ENCODE measurements at places on chromosomes 3 and 15.

DNA sequence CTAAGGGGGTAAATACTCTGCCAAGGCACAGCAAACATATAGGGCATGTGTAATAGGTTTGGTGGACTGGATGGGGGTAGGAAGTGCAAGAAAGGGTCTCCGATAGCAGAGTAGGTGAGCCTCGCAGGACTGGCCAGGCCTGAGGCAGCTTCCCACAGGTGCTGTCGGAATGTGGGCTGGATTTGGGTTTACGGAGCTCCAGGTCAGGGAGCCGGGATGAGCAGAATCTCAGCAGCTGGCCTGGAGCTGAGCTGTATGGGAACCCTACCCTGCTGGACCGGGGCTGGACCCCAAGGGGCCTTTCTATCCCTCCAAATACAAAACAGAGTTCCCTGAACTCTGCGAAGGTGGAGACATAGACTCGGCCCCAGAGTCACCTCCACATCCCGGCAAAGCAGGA is 15.0 kb downstream of the KLF15 start:
- DNase-seq: no peak

DNA sequence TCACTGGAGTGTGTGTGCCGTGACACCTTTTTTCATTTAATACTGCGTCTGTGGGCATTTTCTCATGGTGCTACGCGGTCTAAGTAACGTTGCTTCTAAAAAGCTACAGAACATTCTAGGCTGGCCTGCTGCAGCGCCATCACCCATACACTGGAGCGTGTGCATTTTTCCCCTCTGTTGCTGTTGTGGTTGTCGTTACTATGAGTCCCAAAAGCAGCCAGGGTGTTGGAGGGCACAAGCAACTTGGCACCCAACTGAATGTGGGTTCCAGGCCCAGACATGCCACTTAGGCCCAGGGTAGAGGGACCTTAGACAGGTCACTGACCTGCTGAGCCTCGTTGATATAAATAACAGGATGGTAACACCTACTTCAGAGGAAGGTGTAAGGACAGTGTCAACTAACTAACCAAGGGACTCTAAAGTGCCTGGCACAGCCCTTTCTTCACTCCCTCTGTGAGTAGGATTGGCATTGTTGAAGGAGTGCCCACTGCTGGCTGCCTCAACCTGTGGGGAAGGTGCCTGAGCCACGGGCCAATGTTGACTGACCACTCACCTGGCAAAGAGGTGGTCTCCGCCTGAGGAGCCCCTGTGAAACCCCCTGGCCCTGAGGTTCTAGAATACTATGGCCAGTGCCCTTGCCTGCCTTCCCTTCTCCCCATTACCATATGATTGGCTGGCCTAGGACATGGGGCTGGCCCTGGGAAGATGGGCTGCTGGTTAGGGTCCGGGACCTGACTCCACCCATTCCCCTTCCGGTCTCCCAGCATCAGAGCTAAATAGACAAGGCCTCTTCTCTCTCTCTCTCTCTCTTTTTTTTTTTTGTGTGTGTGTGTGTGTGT is 3.5 kb downstream of the CSK start:
- no peak for DNase-seq

GRCh38 chr15:95957861-95958260 is 372.6 kb upstream of the NR2F2 start:
- no peak for DNase-seq

- no peak for DNase-seq
These were observed 110.3 kb upstream of the ATP2B2 start for GRCh38 chr3:10615715-10616114.

DNA sequence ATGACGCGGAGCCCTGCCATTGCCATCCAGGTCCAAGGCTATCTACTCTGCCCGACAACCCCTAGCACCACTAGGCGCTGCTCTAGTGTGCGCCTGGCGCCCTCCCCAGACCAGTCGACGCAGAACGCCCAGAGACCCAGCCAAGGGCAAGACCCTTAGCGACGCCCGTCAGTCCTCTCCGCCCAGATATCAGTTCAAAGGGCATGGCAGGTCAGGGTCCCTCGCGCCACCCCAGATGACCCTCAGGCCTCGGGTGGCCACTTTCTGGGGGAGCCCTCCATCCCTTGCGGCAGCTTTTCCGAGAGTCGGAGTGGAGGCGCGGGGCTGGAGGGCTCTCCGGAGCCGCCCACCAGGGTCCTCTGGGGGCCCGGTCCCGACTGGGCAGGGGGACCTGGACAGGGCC is 371 bp upstream of the CLSTN2 start:
- peak; percentile 52 for DNase-seq

GRCh38 chr3:181901626-181902025 is 189.9 kb downstream of the SOX2 start:
- DNase-seq: no peak

DNA sequence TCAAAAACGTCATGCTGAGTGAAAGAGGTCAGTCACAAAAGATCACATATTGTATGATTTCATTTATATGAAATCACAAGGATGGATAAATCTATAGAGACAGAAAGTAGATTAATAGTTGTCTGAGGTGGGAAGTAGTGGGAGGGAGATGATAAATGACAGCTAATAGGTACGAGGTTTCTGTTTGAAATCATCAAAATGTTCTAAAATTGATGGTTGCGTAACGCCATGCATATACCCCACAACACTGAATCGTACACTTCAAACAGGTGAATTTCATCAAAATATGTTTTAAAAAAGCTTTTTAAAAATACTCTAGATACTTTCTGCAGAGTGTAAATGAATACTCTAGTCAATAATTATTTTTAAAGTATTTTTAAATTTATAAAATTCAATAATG is 303.0 kb upstream of the STAC start:
- DNase-seq: no peak

- DNase-seq: no peak
These were observed 5.2 kb downstream of the LINS1 start for GRCh38 chr15:100596792-100597191.

DNA sequence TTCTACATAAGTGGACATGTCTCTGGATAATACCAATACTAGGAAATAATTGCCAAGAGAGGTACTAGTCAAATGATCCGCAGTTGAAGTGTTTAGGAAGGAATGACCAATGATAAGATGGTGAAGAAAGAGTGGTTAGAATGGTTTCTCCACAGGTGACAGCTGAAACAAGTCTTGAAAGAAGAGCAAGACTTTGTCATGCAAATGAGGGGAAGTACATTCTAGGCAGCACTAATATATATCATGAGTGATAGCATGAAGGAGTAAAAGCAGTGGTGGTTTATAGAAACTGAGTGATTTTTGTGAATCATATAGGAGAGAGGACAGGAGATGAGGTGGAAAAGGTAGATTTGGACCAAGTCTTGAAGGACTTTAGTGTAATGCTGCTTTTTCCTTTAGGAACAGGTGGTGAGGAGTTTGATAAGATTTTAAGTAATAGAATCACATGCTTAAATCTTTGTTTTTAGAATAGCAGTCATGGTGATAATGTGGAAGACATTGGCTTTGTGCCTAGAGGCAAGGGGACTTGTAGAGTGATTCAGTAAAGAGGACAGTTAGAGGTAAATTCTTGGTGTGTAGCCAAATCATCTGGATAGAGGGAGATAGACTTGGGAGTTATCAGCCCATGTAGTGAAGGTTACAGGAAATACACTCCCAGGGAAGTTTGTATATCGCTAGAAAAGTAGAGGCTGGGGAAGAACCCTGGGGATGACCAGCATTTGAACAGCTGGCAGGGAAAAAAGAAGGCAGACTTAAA is 31.9 kb downstream of the SLMAP start:
- DNase-seq: no peak

- no peak for DNase-seq
These were observed 11.3 kb upstream of the MANF start for GRCh38 chr3:51373658-51374421.

DNA sequence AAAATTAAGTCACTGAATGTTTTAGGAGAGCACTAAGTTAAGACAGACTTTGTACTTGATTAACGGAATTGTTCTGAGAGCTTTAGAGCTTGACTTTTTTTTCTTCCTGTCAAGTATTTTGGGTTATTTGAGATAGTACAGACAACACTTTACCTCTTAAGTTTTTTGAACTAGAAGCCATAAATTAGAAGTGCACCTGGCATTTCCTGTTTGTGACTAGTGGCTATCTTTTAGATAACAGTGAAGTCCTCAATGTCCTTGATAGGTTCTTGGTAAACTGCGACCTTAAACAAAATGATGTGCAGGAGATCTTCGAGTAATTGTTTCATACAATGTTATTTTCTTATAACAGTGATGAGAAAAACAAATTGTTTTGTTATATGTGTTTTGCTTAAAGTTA is 213.9 kb downstream of the TP63 start:
- no peak for DNase-seq

- no peak for DNase-seq
These were observed 124.2 kb downstream of the ZBTB20 start for GRCh38 chr3:115022835-115023398.

GRCh38 chr3:141557961-141558706 is 71.3 kb downstream of the RASA2 start:
- DNase-seq: no peak

DNA sequence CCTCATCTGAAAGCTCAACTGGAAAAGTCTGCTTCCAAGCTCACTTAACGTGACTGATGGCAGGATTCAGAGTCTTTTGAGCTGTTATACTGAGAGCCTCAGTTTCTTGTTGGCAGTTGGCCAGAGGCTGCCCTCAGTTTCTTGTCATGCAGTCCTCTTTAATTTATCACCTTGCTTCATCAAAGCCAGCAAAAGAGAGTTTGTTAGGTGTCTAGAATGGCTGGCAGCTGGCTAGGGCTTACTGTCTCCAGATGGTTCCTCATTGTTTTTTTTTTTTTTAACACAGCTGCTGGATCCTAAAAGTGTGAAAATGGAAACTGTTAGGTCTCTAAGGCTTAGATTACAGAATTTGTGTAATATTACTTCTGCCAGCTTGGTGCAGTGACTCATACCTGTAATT is 310.6 kb downstream of the PDCD6IP start:
- no peak for DNase-seq

DNA sequence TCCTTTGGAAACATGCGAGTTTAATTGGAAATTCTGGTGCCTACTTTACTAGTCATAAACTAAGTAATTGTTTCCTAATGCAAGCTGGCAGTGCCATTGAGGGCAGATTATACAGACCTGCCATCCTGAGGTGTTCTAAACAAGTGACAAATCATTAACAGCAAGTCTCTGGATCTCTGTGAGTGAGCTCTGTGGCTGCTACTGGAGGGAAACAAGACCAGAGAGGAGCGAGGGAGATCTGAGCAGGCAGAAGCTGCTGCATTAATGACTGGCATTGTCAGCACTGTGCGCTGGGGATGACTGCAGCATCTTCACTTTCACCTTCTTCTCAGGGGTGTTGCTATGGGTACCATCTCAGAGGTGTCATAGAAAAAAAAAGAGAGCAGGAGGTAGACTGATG is 308.4 kb upstream of the DPH6 start:
- no peak for DNase-seq

DNA sequence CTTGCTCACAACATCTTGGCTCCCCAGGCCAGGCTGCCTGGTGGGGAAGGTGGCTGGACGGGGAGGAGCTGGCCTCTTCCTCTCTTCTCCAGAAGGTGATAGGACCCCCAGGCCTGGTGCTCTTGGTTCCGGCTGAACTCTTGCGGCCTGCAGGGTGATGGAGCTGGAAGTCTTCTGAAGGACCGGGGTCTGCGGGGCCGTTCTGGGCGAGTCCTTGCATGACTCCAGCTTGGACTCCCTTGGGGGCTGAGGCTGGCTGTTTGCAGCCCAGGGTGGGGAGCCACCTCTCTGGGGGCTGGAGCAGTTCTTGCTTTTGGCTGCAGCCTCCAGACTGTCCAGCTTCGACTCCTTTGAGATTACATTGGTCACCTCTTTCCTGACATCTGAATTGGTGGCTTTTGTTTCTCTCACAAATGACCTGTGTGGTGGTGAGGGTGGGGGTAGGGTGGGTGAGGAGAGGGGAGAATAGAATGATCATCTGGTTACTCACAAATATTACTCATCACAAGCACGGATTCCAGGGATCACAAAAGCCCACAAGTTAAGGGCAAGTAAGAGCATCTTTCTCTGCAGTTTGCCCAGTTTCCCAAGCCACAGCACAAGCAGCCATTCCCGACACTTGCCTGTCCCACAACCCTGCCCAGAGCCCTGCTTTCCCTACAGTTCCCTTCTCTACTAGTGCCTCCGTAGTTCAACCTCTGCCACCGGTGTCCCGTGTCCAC is 149.1 kb upstream of the HACD2 start:
- no peak for DNase-seq

GRCh38 chr15:81981908-81982307 is 63.9 kb downstream of the MEX3B start:
- DNase-seq: no peak

GRCh38 chr3:159062734-159063410 is 261.0 kb downstream of the MFSD1 start:
- DNase-seq: no peak

GRCh38 chr15:54208786-54209185 is 230.5 kb downstream of the UNC13C start:
- no peak for DNase-seq

DNA sequence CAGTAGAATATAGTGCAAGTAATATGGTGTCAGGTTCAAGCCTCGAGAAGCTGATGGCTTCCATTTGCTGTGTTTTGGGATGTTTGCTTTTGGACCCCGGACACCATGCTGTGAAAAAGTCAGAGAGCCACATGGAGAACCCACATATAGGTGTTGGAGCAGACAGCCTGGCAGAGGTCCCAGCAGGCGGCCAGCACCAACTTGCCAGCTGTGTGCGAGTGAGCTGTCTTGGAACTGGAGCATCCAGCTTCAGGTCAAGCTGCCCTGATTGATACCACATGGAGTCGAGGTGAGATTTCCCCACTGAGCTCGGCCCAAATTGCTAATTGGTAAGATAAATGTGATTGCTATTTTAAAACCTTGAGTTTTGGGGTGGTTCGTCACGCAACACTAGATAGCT is 185.7 kb upstream of the TBL1XR1 start:
- no peak for DNase-seq

DNA sequence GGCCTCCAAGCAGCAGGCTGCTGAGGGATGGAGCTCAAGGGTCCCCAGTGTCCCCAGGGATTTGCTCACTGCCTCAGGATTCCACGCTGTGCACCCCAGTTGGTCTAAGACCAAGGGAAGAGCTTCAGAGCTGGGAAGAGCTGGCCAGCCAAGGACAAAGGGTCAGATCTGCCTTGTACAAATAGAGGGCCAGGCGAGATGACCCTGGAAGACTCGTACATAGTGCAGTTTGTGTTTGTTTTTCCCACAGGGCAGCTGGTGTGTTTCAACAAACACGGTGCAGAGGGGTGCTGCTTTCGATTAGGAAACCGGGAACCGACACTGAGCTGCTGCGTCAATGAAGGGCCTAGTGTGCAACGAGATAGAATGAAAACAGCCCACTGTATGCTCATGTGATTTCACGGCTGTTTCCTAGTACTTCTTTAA is 56.1 kb upstream of the TRPM1 start:
- no peak for DNase-seq

- no peak for DNase-seq
These were observed 8.5 kb downstream of the CRBN start for GRCh38 chr3:3170998-3171397.

DNA sequence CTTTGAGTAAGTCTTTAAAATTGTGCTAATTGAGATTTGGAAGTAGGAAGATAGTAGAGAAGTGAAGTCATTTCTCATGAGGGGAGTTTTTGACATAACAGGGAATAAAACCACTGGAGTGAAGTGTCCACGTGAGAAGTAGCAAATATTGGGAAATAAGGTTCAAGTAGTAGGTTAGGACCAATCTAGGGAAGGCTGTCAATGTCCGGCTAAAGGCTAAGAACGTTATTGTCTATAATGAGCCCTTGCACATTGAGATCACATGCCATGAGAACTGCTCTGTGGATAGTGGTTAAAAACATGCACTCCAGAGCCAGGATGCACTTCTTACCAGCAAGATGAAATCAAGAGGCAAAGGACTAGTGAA is 459.9 kb upstream of the TPRG1 start:
- DNase-seq: no peak

- DNase-seq: no peak
These were observed 39.7 kb downstream of the TBC1D2B start for GRCh38 chr15:78037779-78038305.

- DNase-seq: no peak
These were observed 92.2 kb downstream of the KLHL25 start for GRCh38 chr15:85702321-85703101.

Measured in NCI-H1417 treated with DMSO at 0.1 percent for 48 hours (cell line).